ENCODE measurements at places on chromosomes 2 and 18.

- peak; percentile 7 for DNase-seq
Measured at GRCh38 chr2:54456612-54457322, 640 bp downstream of the SPTBN1 start.

DNA sequence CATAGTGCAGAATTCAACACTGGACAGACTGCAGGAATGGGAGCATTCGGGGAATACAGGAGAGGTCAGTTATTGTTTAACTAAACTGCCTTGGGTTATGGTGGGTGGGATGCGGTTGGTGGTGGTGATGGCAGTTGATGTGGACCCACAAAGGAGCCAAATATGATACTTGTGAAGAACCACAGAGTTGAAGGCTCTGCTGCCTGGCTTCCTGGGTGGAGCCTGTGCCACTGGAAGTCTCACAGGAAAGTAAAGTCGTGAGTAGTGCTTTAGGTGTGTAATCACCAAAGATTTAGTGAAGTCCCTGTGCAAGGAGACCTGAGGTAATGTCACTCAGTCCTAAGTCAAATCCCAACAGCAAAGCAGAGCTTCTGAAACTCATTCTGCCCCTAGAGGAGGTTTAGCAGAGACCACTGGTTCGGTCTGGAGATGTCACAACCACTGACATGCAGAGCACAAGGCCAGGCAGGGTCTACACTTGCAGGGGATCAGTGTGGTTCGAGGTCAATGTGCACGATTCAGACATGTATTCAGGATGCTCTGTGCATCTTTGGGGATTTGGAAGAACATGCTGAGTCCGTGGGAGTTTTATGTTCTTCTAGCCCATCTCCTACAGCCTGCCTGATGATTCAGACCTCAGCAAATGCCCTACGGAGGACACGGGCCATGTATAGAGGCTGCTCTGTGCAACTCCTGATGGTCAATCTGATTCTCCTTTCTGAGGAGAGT, 1150.9 kb downstream of the RPIA start:
- DNase-seq = no peak

DNA sequence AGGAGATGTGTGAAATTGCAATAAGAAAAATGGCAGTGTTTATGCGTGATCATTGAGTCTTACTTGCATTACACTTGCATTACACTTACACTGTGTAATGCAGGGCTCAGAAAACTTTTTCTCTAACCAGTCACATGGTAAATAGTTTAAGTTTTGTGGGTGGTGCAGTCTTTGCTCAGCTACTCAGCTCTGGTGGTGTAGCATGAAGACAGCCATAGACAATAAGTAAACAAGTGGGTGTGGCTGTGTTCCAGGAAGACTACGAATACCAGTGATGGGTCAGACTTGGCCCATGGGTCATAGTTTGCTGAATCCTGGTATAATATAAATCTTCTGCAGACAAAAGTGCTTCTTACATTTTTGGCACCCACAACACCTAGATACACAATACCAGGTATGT, 115.6 kb upstream of the CYP1B1 start:
- DNase-seq = no peak

GRCh38 chr2:135797497-135798274, 39.3 kb downstream of the LCT start:
- peak; percentile 54 for DNase-seq

- DNase-seq = no peak
Measured at GRCh38 chr2:45291296-45291701, 282.0 kb upstream of the SIX2 start.

DNA sequence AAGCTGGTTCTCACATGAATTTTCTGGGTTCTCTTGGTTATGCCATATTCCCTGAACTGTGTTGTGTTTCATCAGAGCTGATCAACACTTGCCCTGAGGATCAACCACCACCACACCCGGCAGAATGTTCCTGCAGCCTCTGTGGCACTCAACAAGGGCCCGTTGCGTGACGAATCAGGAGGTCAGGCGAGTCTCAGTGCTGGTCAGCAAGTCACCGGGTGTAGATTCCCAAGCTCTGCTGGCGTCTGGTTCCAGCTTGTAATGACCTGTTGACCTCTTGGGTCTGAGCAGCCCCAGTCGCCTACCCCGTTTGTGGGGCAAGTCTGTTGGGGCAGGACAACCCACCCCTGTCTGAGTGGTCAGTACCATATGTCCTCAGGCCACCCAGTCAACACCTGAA, 46.0 kb downstream of the ADCY3 start:
- DNase-seq = no peak

DNA sequence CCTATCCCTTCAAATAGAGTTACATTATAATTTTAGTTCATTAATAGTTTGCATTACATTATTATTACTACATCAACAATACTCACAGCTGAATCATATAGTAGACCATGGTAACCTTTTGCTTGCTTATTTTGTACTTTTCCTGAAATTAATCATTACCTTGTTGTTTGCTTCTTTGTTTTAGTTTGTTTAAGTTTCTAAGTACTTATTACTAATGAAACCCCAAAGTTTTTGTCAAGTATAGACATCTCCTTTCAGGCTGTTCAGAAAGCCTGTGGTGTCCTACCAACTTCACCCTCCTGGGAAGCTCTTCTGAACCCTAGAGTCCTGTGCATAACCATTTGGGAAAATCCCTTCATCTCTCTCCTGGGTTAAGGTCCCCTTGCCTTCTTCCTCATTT, 43.5 kb upstream of the LAPTM4A start:
- DNase-seq = no peak

- DNase-seq = no peak
Measured at GRCh38 chr18:40670668-40671375, 1284.2 kb upstream of the PIK3C3 start.

DNA sequence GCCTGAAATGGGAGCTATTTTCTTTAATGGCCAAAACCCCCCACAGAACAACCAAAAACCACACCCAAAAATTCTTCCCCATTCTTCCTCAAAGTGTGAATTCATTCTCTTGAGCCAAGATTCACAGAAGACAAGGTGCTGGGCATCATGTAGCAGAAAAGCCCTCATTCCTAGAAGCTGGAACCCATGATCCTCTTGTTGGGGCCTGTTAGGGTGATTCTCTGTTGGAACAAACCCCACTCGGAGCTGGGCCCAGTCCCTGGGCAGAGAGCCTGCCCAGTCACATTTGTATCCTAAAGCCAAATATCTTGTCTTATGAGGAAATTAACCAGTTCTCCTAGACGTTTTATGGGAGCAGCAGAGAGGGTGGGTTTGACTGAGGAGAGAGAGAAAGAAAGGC, 22.8 kb upstream of the VPS4B start:
- DNase-seq = no peak

- no peak for DNase-seq
Measured at GRCh38 chr18:29147944-29148343, 971.0 kb upstream of the CDH2 start.

DNA sequence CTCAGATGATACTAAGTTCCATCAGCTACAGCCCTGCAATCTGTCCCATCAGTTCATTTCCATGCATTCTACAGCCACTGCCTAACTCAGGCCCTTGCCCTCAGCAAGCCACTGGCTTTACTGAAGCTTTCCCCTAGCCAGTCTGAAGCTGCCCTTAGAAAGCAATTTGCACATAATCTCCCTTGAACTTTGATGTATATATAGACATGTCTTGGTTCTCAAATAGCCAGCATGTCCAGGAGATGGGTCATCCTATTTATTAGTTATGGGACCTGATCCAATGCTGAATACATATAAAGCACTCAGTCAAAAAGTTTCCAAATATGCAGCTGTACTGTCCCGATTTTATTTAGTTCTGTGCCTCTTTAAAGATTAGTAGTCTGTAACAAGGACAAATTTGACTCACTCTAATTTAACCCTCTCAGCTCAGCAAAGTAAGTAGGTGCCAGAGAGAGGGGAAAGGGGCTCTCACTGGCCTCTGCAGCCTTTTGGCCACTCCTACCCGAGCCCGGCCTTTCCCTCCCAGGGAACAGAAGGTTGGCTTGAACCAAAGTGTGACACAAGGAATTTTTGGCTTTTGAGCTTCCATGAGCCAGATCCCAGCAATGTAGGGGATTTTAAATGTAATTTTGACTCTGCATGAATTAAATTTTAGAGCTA, 70.7 kb downstream of the CCDC93 start:
- DNase-seq = no peak

- no peak for DNase-seq
Measured at GRCh38 chr2:69721022-69721421, 20.9 kb upstream of the ANXA4 start.

DNA sequence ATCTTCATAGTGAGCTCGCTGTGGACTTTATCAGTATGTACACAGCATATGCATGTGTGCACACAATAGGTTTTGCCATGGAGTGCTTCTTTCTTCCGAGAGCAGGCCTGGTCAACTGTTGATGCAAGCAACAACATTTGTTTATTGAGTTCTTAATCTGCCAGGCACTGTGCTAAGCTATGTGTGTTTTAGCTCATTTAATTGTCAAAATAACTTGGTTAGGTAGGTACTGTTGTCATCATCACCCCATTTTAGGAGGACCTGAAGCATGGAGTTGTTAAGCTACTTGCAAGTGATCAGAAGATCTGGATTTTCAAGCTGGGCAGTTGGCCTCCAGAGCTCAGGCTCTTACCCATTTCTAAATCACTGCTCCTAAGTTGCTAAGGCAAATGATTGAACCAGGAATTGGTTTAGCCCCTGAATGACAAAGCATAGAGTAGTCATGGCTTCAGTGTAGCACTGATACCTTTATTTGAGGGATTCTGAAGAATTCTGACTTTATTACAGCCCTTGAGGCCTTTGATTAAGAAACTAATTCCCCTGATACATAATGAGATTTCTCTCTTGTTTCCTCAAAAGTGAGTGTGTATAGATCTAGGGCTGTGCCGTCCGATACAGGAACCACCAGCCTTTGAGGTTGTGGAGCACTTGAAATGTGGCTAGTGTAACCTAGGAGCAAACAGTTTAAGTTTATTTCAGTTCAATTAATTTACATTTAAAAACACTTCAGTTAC, 132.9 kb downstream of the FMNL2 start:
- DNase-seq = no peak

DNA sequence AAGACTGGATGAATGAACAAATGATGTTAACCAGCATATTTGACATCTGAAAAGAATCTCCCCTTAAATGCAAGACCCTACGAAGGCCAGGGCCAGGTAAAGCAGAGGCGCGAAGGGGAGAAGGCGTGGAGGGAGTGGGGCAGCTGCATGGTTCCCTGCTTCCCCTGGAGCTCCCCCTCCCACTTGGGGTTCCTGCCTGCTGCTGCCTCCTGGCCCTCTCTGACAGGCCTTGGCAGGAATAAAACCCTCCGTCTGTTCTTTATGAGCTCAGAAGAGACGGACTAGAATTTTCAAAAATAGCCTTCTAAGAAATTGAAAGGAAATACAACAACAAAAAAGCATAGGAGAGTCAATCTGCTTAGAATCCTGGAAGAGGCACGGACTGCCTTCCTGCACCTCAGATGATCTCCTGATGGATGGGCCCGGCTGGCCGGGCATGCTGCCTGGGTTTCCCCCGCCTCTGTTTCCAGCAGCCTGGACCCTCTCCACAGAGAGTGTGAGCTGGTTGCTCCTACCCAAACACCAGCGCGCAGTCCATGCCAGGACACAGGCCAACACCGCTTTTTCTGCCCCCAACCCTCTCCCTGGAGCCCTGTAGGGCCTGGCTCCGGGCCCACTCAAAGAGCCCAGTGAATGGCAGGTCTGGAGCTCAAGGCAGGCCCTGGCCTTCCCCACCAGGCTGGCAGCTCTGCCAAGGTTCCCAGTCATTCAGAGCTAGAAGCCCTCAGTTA, 23.9 kb downstream of the CFAP65 start:
- no peak for DNase-seq

- DNase-seq = no peak
Measured at GRCh38 chr2:20322527-20323300, 27.9 kb downstream of the PUM2 start.

DNA sequence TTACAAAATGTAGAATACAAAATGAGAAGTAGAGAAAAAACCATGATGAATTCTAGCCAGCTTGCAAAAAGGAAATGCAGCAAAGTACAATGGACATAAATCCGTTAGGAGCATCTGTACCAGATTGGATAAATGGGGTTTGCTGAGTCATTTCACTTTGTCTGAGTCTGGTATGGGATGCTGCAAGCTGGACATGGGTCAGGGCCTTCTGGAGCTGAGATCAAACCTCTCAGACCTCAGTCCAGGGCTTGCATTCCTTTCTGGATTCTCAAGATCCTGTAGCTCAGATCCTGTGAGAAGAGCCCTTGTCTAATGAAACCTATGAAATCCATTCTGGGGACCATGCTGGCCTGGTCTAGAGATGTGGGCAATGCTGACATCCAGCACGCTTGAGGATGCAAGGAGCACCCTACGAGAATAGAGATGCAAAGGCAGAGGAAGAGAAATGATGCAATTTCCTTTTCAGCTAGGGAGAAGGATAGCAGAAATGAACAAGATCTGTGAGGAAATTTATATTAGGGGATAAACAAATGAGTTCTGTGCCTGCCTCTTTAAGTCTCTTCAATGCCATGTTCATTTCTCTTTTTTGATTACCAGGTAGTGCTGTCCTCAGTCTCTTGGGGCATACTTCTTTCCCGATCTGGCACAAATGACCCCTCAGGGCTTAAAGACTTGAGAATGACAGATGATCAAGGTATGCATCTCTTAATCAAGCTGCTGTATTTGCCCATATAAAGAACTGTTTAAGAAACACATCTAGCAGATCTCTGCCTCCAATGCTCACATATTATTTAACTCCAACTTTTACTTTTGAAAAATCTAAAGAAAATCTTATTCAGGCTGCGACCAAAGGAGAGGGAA, 230.4 kb downstream of the MEIS1 start:
- no peak for DNase-seq

DNA sequence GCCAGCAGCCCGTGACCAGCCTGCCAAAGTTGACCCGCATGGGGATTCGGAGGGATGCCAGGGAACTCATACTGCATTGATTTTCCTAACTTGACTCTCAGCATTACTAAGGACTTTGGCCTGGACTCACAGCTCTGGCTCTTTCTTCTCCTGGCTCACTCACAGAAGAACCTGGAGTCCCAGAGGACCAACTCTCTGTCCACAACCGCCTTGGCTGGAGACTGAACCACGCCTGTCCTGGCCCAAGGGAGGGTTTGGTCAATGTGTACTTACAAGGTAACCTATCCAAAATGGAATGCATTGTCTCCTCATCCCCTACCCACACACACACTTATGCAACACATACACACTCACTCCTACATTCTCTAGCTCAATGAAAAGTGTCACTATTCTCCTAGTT, 135.6 kb upstream of the KLHL29 start:
- no peak for DNase-seq

DNA sequence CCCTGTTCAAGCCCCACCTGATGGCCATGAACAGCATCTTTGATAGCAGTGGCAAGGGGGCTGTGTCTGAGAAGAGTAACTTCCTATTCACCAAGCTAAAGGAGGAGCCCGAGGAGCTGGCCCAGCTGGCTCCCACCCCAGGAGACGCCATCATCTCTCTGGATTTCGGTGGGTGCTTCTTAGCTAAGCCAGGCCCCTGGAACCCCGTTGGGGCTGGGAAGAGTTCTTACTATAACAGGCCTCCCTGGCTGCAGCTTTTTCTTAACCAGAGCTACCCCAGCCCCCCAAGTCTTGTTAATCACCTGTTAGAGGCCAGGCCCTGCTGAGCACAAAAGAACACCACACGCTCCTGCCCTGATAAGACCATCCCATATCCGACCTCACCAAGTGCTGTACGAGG, 79.4 kb downstream of the EPAS1 start:
- no peak for DNase-seq

All from CD8-positive, alpha-beta T cell (primary cell).